ENCODE measurements at places on chromosomes 12 and 14.
A peak's percentile ranks its signal among the peaks of the same experiment; 100 is the strongest.

DNA sequence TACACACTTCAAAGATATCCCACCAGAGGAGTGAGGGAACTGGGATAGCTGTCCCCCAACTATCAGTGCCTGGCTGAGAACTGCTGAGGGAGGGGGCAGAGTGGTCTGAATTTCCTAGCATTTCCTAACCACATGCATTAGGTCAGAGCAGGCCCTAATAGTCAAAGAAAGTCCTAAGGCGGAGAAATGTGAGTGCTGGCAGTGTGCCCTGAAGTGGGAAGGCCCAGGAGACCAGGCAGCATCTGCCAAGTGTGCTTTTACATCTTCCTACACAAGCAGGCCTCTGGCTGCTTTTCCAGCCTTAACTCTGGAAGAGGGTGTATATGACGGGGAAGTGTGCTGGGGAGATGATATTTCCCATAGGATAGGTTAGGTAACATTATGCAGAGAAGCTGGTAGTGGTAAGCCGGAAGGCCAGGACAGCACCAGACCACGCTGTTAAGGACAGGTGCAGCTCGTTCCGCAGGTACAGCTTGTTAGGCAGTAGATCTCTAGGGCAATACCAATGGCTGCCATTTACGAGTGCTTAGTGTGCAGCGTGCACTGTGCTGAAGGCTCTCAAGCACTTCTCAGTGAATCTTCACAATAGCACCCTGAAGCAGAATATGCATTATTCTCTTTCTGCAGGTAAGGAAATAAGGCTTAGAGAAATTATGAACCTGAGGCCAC, 9.1 kb upstream of the CCDC198 start:
- no peak for DNase-seq

- no peak for DNase-seq
These were observed 246.4 kb upstream of the PWP1 start for GRCh38 chr12:107439026-107439738.

DNA sequence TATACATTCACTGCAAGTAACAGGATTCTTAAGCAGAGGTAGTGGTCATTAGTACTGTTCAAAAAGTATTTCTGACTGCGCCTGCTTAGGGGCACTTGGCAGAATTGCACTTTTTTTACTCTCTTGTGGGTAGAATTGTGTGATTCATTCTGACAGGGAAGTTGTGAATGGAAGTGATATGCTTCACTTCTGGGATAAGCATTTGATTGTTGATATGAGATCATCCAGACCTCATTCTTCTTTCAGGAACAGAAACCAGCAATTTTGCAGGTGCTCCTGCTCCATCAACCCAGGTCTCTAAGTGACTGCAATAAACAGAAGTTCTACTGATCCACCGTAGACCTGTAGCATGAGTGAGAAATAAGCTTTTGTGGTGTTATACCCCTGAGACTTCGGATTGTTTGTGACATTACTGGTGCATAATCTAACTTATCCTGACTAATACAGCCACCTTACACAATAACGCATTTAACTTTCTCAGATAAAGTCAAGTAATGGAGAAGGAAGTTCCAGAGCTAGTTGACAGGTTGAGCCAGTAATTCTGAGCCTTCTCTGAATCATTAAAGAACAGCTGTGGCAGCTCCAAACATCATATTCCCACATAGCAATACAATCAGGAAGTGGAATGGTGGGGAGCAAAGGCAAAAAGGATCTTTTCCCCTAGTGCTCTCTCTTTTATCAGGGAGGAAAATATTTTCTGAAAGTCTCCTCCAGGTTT, 387.9 kb downstream of the SYT1 start:
- DNase-seq, result no peak

GRCh38 chr12:2613326-2614073, 181.3 kb upstream of the FKBP4 start:
- no peak for DNase-seq

- DNase-seq, result no peak
These were observed 257.3 kb upstream of the PLEKHG7 start for GRCh38 chr12:92445253-92446082.

DNA sequence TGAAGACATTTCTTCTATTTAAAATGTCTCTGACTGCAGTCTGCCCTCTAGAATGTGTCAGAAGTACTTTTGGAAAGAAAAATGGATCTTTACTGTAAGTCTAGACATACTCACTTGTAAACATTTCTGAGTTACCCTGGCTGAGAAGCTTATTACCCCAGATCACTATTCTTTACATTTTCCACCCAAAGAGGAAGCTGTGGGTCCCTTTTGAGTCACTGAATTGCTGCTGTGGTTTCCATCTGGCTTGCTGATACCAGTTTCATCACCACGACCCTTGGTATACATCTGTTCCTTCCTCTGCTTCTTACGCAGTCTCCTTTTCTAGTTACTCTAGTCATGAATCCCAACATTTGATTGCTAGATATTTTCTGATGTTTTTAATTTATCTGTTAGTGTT, 20.2 kb upstream of the CLEC4D start:
- DNase-seq, result no peak

DNA sequence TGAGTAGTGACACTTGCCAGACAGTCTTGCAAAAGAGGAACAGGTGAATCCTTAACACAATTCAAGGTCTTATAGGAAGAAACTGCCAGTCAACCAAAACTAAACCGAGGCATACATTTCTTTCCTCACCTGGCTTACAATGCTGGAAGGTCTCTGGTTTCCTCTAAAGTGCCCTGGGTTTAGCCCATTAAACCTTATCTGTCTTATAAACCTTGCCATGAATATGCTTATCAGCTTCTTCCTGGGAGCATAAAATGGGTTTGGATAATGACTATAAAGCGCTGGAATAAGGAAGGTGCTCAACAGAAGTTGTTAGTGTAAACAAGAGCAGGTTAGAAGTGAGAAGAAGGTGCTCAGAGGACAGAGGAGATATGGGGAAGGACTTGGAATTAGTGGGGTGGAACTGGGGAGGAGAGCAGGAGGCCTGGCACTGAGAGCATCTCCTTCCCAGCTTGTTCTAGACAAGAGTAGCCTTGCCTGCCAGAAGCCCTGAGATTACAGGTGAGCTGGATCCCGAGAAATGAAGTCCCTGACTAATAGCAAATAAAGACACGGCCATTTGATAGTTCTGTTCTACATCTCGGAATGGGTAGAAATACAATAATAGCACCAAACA, 14.1 kb upstream of the GPRC5A start:
- no peak for DNase-seq

DNA sequence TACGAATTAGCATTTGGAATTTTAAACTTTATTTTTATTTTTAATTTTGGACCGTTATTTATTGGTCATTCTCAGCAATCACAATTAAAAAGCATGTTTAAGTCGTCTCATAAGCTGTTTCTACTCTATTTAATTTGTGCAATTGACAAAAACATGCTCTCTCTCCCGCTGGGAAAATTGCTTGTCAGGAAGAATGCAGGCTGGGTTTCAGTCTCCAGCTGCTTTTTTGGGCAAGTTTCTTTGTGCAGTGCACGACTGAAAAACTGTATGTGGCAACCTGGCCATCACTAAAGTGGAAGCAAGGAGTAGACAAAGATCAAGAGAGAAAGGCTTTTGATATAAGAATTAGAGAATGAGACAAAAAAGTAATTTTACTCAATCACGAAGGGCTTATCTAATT, 941.5 kb upstream of the MDGA2 start:
- DNase-seq, result no peak

- no peak for DNase-seq
These were observed 102.6 kb upstream of the RFX4 start for GRCh38 chr12:106480251-106480650.

DNA sequence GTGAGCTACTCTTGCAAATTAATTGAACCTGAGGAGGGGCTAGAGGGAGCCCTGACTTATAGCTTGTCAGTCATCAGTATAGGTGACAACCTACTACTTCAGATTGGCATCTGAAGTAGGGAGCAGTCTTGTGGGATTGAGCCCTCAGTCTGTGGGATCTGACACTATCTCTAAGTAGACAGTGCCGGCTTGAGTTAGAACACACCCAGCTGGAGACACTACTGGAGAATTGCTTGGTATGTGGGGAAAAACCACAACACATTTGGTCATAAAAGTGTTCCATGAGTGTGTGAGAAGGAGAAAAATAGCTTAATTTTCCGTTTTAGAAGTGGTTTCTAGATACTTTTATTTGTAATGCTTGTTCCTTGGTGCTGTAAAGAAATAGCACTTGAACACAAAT, 30.5 kb upstream of the DDHD1 start:
- DNase-seq, result no peak

DNA sequence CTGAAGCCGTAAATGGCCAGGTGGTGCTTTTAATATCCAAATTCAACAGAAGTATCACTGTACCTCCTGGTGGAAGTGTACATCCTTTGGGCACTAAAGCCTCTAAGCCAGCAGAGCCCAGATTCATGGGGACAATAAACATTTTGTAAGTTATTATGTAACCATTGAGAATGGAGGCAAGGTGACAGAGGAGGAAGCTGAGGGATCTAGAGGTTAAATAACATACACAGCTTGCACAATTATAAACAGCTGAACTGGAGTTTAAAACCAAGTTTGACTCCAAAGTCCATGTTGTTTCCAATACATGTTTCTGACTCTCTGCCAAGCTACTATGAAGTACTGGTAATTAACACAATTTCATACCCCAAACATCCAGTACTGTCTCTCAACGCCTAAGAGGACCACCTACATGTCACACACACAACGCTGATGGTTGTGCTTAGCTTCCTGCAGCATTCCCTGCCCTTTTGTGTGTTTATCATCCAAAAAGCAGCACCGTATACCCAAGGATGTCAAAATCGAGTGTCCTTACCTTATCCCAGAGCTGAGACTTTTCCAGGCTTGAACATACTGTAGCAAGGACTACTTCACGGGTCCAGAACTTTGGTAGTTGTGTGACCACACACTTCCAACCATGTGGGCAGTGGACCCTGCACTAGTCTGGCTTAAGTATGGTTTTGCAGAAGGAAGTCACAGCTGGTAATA, 41.3 kb downstream of the EGLN3 start:
- DNase-seq, result no peak

GRCh38 chr12:120361506-120362208, 7.3 kb downstream of the MSI1 start:
- DNase-seq, result peak; percentile 82

GRCh38 chr14:54127526-54127925, 170.9 kb upstream of the BMP4 start:
- DNase-seq, result no peak

GRCh38 chr12:30548203-30548602, 147.5 kb downstream of the IPO8 start:
- DNase-seq, result no peak

- DNase-seq, result no peak
These were observed 81.3 kb downstream of the SSPN start for GRCh38 chr12:26276709-26277108.

DNA sequence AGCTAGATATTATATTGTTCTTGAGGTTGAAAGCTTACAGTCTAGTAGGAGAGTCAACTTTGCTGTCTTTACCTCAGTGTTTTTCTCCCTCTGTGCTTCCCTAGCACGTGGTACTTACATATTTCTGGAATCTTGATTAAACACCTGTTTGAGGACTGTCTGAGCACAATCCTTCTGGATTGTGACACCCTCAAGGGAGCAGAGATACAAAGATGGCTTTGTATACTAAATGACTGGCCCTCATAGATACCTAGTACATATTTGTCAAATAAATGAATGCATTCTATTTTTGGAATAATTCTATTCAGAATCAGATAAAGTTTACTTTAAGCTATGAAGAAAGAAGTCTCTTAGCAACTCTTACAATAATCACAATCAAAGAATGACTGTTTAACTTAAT, 113.3 kb downstream of the LRRK2 start:
- DNase-seq, result no peak

DNA sequence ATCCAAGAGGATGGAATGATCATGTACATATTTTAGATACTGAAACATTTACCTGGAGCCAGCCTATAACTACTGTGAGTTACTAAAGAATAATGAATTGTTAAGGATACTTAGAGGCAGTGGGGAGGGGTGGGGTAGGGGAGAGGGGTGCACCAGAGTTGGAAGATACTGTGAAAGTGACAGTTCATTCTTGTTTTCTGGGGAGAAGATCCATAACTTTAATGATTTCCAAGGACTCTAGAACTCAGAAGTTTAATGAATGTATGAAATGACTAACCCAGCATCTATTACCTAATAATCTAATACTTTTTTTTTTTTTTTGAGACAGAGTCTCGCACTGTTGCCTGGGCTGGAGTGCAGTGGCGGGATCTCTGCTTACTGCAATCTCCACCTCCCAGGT, 10.5 kb downstream of the KLHDC2 start:
- no peak for DNase-seq

DNA sequence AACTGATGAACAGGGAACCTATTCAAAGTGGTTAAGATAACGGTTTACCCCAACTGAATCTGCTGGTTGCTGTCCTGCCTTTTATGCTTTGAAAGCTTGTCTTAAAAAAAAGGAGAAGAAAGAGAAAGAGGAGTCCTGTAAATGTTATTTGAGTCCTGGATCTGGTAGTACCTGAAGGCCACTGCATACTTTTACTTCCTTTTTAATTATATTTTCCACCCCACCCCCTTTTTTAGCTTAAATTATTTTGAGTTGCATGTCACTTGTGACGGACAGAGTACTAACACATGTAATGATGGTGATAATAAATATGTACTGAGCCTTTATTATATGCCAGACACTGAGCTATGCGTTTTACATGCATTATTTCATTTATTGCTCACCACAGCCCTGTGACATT, 2.5 kb upstream of the AMIGO2 start:
- DNase-seq, result no peak

GRCh38 chr14:54597795-54598443, 31.0 kb downstream of the SAMD4A start:
- DNase-seq, result no peak

GRCh38 chr12:75822416-75822815, 209.2 kb downstream of the PHLDA1 start:
- no peak for DNase-seq

DNA sequence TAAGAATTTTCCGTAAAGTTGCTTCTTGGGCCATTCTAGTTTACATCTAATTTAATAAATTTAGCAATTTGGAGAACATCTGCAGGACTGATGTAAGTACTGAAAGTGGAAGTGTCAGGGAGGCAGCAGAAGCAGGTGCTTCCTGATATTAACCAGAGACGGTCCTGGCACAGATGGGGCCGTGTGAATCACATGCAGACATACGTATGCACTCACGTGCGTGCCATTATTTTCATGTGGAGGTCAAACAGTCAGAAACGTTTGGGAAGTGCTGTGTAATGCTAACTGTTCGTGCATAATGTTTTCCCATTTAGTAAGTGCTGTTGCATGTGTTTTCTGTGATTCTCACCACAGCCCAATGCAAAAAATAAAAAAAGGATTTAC, 87.8 kb upstream of the DYNC1H1 start:
- DNase-seq, result no peak
